ENCODE measurements at places on chromosomes 6 and 20.

DNA sequence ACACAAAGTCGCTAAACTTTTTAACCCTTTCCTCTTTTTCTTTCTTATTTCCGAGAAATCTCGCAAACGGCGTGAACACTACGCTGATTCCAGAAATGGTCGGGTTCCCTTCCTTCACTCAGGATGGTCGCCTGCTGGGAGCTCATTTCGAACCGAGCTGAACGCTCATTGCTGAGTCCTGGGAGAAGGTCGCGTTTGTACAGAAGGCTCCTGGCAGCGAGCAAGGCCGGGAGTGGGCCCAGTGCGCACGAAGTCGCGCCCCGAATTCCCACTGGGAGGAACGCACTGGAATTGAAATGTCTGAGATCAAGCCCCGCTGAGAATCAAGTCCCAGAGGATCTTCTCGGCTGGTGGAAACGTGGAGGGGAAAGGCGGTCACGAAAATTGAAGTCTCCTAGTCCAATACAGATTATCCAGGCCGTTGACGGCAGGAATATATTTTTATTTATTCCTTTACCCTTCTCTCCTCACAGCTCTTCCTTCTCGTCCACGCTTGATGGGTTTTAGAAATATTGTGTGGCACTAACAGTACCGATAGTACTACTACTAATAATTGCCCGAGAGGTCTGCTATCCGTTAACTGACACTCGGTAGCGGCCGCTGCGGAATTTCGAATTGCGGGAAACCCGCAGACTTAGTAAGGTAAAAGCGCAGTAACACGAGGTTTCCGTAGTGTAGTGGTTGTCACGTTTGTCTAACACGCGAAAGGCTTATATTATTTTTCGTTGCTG is 207.2 kb upstream of the ZNF184 start:
- peaks cover 29% of the 10 kb centered on the region for H3K4me1 ChIP-seq
- peak overlapping the region; percentile 28 for H3K27ac ChIP-seq
- H3K36me3 ChIP-seq: no peaks in the 10 kb centered on the region
- peaks cover 29% of the 10 kb centered on the region for H3K27me3 ChIP-seq
- peak overlapping the region; percentile 74 for H3K4me3 ChIP-seq

GRCh38 chr20:34495916-34496315 is 20.3 kb upstream of the DYNLRB1 start:
- H3K4me3 ChIP-seq: no peak overlapping the region
- no peak for DNase-seq
- no peaks in the 10 kb centered on the region for H3K27me3 ChIP-seq
- H3K36me3 ChIP-seq: peaks cover 73% of the 10 kb centered on the region
- H3K27ac ChIP-seq: no peak overlapping the region
- H3K4me1 ChIP-seq: peaks cover 8% of the 10 kb centered on the region

- H3K4me1 ChIP-seq: peaks cover 5% of the 10 kb centered on the region
- DNase-seq: no peak
- no peak overlapping the region for H3K4me3 ChIP-seq
- peaks cover 2% of the 10 kb centered on the region for H3K36me3 ChIP-seq
- H3K27ac ChIP-seq: no peak overlapping the region
Observed at GRCh38 chr6:129507846-129508245, 202.1 kb downstream of the ARHGAP18 start.

DNA sequence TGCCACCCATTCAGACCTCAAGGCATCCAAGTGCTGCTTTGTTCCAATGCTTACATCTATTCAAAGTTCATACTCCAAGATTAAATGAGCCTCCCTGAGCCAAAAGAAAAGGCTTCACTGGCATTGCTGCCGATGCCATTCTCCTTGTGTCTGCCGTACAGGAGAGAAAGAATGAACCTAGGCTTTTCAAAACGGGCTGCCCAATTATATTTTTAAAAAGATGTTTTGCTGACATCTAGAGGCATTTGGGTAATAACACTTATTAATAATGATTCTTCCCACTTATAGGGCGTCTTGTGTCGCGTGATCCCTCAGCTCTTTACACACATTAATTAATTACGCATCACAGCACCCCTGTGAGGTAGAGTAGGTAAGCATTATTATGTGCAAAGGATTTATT is 545.6 kb downstream of the PKHD1 start:
- H3K27me3 ChIP-seq: no peaks in the 10 kb centered on the region
- H3K27ac ChIP-seq: no peak overlapping the region
- H3K4me3 ChIP-seq: peak overlapping the region; percentile 14
- no peak for DNase-seq

DNA sequence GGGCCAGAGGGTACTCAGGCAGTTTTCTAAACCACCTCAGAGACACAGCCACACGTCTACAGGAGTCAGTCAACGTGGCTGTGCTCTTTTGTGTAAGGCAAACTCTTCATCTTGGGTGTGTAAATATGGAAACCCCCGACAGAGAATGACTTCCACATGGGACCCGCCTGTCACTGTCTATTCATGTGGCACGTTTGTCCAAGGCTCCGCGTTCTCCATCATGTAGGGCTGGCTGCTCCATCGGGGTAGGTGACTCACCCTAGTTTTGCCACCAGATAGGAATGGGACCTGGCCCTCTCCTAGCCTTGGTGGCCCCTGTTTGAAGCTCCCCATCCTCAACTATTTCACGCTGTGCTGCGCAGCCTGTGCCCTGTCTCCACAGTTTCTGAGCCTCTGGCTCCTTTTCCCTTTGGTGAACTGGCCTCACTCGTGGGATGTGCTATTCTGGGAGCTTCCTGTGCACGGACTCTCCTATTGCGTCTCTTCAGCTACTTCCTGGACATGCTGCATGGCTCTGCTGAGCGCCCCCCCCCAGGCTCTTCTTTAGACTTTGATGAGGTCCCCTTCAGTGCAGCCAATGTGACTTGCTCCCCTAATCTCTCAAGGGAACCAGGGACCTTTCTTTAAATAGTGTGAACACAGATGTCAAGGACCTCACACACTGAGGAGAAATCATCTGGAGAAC is 143.2 kb upstream of the PDE10A start:
- peaks cover 3% of the 10 kb centered on the region for H3K27me3 ChIP-seq
- DNase-seq: no peak
- H3K27ac ChIP-seq: no peak overlapping the region
- peaks cover 24% of the 10 kb centered on the region for H3K4me1 ChIP-seq

DNA sequence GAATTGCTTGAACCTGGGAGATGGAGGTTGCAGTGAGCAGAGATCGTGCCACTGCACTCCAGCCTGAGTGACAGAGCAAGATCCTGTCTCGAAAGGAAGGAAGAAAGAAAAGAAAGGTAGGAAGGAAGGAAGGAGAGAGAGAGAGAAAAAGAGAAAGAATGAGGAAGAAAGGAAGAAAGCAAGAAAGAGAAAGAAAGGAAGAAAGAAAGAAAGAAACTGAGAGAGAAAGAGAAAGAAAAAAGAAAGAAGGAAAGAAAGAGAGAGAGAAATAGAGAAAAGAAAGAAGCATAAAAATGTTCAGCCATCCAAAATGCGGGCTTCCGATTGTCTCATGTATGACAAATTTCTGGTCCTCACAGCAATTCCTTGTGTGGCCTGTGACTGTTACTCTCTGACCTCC is 22.8 kb downstream of the MUC22 start:
- H3K27ac ChIP-seq: no peak overlapping the region
- DNase-seq: no peak
- peaks cover 18% of the 10 kb centered on the region for H3K27me3 ChIP-seq
- H3K36me3 ChIP-seq: no peaks in the 10 kb centered on the region
- no peak overlapping the region for H3K4me3 ChIP-seq

GRCh38 chr6:95280686-95281273 is 296.6 kb upstream of the MANEA start:
- no peak for DNase-seq
- H3K4me3 ChIP-seq: no peak overlapping the region
- peaks cover 31% of the 10 kb centered on the region for H3K27me3 ChIP-seq
- no peaks in the 10 kb centered on the region for H3K4me1 ChIP-seq

DNA sequence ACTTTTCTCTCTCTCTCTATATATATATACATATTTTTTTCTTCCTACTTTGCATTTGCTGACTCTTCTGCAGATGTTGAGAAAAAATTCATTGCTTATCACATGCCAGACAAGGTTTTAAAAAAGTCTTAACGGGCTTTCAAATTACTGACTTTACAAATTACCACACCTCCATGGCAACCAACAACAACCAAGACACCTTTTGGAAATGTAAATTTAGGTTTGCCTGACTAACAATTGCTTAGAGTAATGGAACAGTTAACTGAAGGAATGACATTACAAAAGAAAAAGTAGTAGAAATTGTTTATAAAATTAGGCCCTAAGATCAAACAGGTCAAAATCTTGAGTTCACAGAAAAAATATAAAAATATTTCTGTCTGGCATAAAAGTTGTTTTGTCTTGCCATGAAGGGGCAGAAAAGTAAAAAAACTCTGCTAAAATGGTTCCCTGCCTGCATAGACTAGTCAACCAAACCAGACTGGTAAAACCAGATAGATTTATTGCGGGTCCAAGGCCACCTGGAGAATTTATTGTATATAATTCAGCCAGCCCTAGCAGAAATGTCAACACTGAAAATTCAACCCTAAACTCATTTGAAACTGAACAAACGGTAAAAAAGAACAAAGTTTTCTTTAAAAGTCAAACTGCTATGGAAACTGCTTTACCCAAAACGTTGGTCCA is 92.8 kb upstream of the FRMD1 start:
- H3K27ac ChIP-seq: no peak overlapping the region
- DNase-seq: no peak
- no peak overlapping the region for H3K4me3 ChIP-seq
- no peaks in the 10 kb centered on the region for H3K36me3 ChIP-seq

Data from chondrocyte (in vitro differentiated cells).